Calu3 (cell line): ENCODE measurements at places on chromosomes 11 and 22. TPM values are rescaled to one million over a fixed set of nuclear protein-coding genes. Genes with fewer than 3 reads are reported as not detected.

DNA sequence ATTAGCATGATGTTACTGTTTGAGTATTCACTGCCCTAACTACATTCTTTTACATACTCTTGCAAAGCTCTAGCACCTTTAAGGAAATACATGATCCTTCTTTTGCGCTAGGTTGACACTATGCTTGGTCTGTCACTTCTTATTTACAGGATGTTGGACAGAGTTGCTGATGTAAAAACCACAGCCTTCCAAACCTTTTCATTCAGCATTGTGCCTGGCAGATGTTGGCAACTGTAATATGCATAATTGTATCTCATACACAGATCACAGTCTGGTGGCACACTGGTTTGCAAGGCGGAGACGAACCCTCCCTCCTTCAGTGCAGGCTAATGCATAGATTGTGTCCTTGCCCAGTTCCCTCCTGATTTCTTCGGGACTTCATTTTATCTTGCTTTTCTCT, 224.1 kb downstream of the SNX19 start:
- H3K27me3 ChIP-seq, result peaks cover 28% of the 10 kb centered on the region
- H3K4me1 ChIP-seq, result no peaks in the 10 kb centered on the region
- no peaks in the 10 kb centered on the region for H3K36me3 ChIP-seq
- DNase-seq, result no peak
- H3K27ac ChIP-seq, result no peak overlapping the region
- no peak overlapping the region for H3K4me3 ChIP-seq

GRCh38 chr22:41576877-41577276, 12.8 kb downstream of the PMM1 start:
- no peak overlapping the region for H3K4me3 ChIP-seq
- no peaks in the 10 kb centered on the region for H3K4me1 ChIP-seq
- H3K36me3 ChIP-seq, result peaks cover 5% of the 10 kb centered on the region
- H3K27me3 ChIP-seq, result peaks cover 1% of the 10 kb centered on the region
- DNase-seq, result peak; percentile 79

Gene CNTN5
- not detected in 2 replicates for total RNA-seq

GRCh38 chr22:29171721-29172120, 34.0 kb upstream of the EMID1 start:
- no peak overlapping the region for H3K27ac ChIP-seq
- H3K4me1 ChIP-seq, result no peaks in the 10 kb centered on the region
- H3K4me3 ChIP-seq, result no peak overlapping the region
- no peaks in the 10 kb centered on the region for H3K36me3 ChIP-seq
- peaks cover 73% of the 10 kb centered on the region for H3K27me3 ChIP-seq
